HS-27A (cell line): ENCODE measurements at places on chromosomes 11 and 22.

DNA sequence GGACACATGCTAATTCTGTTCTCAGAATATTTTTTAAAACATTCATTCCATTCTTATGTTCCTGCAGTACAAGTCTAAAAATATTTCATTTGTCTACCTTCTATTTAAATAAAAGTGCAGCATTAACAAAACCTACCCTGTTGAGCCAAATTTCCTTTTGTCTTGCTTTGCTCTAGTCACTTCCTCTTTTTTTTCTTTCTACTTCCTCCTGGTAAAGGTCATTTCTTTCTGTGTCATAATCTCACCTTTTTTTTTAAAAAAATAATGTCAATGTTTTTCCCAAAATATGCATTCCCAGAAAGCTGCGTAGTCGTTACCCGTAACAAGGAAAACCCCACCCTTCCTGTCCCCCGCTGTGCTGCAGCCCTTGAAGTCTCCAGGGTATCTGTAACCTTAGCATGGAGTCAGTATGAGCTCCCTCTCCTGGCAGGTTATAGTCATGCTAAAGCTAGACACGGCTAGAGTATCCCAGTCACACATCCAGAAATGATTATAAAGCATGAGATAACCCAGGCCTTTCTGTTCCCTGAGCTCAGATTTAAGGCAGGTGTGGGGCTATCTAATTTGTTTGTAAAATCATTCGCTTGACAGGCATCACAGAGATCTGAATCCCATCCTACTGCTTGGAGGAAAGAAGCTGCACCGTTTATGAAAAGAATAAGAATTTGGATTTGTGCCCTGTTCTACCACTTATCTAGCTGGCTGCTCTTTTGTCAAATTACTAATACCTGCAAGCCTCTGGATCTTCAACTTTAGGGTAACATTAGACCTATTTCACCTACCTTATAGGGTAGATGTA, 51.1 kb upstream of the EED start:
- DNase-seq = peak; percentile 75

GRCh38 chr11:70067036-70067435, 11.1 kb upstream of the ANO1 start:
- DNase-seq = no peak

- no peak for DNase-seq
Observed at GRCh38 chr22:27720860-27721259, 80.7 kb downstream of the MN1 start.

DNA sequence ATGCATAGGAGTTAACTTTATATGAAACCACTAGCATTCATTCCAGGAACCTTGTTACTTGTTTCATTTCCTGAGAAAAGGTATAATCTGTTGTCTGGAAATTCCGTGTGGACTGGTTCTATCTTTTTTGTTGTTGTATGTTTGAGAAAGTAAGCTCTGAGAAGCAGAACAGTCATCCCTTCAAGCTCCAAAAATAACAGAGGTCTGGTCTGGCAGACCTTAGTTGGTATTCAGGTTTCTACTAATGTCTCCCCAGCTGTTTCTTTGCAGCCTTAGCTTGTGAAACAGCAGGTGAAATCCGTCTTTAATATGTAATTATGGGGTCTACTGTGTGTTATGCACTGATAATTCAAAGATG, 2.4 kb downstream of the RNF121 start:
- no peak for DNase-seq

DNA sequence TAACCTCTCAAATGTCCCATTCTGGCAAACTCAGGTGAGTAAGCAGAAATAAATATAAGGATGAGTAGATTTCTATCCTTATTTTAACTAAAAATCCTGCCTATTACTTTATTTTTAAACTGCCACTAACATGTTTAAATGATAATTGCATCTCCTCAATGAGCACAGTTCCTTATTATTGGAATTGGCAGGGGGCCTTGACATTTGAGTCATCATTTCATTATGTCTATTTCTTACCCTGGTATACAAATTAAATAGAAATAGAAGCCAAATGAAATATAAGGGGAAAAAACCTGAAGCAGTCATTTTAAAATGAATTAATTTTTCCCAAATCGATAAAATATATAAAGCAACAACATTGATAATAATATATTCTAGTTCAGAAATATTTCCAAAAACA, 81.2 kb downstream of the GUCY1A2 start:
- no peak for DNase-seq

DNA sequence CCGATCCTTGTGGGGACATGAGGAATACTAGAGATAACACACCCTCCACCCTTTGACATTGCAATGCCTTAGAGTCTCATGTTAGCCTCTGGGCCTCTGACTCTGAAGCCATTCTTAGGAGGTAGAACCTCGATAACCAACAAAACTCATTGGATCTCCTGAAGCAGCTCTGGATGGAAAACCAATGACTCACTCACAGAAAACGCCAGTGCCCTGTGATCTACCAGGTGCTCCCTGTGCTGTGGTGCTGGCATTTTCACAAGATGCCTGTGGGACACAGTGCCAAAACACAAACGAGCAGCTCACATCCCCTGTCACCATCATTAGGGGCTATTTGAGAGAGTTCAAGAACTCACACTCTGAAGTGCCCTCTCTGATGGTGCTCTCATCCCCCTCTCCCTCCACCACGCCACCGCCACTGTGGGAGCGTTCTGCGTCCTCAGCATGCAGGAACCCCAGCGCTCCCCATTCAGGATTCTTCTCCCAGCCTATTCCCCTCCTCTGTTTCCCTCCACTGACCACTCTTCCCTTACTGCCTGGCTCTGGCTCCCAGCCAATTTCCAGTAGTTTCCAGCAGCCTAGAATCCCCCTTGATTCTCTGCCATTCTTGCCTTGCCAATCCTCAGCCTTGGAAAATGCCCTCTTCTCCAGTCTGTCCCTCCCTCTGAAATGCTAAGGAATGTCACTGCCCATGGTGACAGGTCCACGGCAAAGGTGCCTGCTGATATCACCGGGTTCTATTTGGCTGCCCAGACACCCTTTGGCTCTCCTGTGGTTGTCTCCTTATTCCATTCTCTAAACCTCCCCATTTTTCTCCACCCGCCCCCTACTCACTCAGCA, 4.7 kb upstream of the POLD4 start:
- no peak for DNase-seq

GRCh38 chr11:80948781-80949180, 1508.0 kb upstream of the TENM4 start:
- no peak for DNase-seq

DNA sequence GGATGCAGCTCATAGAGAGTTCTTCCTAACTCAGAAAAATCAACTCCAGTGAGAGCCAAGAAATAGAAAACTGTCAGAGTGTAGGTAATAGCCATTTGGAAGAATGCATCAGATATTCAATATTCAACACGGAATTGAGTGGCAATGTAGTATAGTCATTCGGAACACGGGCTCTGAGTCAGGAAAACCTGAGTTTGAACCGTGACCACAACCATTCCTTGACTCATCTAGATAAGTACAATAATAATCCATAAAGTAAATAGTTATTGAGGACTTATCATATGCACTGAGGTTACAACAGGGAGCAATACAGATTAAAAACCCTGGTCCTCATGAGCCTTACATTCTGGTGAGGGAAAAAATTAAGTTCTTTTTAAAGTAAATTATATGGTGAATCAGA, 62.6 kb upstream of the PHF21A start:
- peak; percentile 41 for DNase-seq

GRCh38 chr11:70871881-70872280, 380.5 kb downstream of the SHANK2 start:
- no peak for DNase-seq
